ENCODE measurements at places on chromosomes 12 and 14. TPM values are rescaled to one million over a fixed set of nuclear protein-coding genes. Genes with fewer than 3 reads are reported as not detected.

Gene PLA2G1B
- total RNA-seq, result 1.2 TPM

Gene DAO
- not detected for total RNA-seq

Gene PLEKHD1
- 0.49 TPM for total RNA-seq

Gene GLS2
- total RNA-seq, result 4.2 TPM

Gene MSI1
- total RNA-seq, result 8.9 TPM

Gene TAC3
- total RNA-seq, result 4.7 TPM

Gene GZMB
- not detected for total RNA-seq

Gene CMA1
- not detected for total RNA-seq

Gene FANCM
- 7.9 TPM for total RNA-seq

Gene PRB2
- 1.7 TPM for total RNA-seq

Gene SPRYD4
- total RNA-seq, result 1.5 TPM

Gene WNT1
- total RNA-seq, result not detected

Gene ABCD2
- total RNA-seq, result 13.3 TPM

Gene SIX6
- not detected for total RNA-seq

Gene NYNRIN
- total RNA-seq, result 14.5 TPM

Gene TRPV4
- total RNA-seq, result 0.25 TPM

Gene CHPT1
- 26.1 TPM for total RNA-seq

Gene OR4Q2
- total RNA-seq, result not detected

Gene FOXA1
- total RNA-seq, result not detected

Gene DPPA3
- total RNA-seq, result not detected

Gene GLT1D1
- 9.6 TPM for total RNA-seq

Gene ALX1
- total RNA-seq, result not detected

Gene LALBA
- not detected for total RNA-seq

Gene INHBC
- total RNA-seq, result not detected

Gene PPP4R4
- 0.49 TPM for total RNA-seq

Data from temporal lobe (tissue), 4 donors.